ENCODE measurements at places on chromosomes 13 and 19.

- no peak for DNase-seq
These were observed 600 bp downstream of the UBE2S start for GRCh38 chr19:55406826-55407549.

- DNase-seq: no peak
These were observed 10.4 kb upstream of the GNG8 start for GRCh38 chr19:46646402-46646801.

DNA sequence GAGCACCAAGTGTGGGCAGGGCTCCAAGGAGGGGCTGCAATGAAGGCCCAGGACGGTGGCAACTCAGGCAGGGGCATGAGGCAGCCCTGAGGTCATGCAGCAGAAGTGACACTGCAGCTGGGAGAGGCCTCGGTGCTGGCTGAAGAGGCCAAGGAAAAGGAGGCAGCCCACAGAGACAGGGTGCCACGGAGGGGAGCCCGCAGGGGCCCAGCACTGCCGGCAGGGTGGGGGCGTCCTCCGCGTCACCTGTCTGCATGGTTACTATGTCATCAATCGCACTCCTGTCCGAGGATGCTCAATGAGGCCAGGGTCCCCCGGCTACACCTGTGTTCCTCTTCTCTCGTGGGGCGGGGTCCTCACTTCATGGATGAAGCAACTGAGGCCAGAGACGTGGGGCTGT is 123.1 kb downstream of the TUBA3C start:
- DNase-seq: no peak

DNA sequence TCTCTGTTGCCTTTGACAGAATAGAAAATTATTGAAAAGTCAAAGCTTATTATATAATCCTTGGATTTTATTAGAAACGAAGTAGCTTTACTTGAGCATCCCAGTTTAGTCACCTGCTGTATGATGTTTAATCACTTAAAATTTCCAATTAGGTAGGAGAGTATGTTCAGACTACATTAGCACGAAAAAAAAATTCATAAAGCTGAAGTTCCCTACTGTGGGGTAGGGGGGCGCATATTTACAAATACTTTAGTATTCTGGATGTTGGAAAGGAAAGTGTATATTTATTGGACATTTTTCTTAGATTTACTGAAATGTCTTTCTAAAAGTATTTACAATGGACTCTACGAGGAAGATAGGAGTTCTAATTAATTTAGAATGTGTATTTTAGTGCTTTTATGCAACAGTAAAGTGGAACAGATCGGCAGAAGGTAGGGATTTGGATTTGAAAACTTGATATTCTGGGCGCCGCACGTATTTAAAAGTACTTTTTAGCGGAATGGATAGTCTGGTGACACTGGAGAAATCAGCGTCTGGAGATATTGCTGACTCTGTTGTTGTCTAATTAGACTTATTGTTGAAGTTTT is 1.9 kb downstream of the CDK8 start:
- no peak for DNase-seq

DNA sequence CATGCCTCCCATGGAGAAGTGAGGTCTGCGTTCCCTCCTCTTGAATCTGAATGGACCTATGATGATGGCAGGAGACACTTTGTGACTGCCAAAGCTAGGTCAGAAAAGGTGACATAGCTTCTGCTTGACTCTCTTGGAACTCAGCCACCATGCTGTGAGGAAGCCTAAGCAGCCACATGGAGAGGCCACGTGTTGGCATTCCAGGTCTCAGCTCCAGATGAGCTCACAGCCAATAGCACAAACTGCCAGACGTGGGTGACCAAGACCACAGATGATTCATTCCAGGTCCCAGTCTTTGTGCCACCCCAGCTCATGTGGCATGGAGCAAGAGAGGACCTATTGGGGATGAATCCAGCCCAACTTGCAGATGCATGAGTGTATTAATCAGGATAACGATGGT is 8.7 kb upstream of the GGACT start:
- DNase-seq: no peak
